Stimulated activated CD8-positive, alpha-beta memory T cell treated with anti-CD3 and anti-CD28 coated beads, Interleukin-7, amount 100 ng/mL, for 1 hour (primary cell): ENCODE measurements at places on chromosomes 5 and 9.

GRCh38 chr9:76419782-76420380 is 25.7 kb upstream of the RFK start:
- DNase-seq = no peak

- no peak for DNase-seq
Measured at GRCh38 chr5:74111764-74112163, 485.8 kb downstream of the ARHGEF28 start.

GRCh38 chr5:143539742-143540141 is 136.3 kb upstream of the NR3C1 start:
- DNase-seq = no peak

GRCh38 chr9:34267660-34268059 is 61.4 kb downstream of the KIF24 start:
- no peak for DNase-seq

DNA sequence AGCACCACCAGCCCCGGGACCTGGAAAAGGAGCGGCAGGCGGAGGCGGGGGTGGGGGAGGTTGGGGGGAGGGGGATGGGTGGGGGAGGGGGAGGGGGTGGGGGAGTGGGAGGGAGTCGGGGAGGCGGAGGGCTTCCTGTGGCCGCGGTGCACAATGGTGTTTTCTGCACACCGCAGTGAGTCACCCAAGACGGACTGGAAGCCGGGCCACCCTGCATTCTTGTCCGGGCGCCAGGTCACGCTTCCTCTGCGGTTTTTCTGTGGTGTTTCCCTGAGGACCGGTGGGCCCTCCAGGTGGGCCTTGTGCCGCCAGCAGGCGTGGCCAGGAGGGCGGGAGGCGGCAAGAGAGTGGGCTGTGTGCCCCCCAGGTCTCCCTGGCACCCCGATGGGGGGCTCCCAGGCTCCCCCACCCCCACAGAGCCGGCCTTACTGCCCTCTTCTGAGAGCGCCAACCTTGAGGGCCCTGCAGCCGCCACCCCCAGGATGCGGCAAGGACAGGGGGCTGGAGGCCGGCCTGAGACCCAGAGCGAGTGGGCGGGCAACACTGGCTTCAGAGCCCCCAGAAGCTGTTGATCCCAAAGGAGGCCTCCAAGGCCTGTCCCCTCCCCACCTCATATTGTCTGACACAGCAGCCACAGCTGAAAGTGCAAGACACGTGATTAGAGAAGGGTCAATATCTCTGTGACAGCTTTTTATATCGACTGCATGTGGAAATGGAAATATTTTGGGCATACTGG is 11.1 kb downstream of the EXD3 start:
- DNase-seq = no peak

- DNase-seq = no peak
Measured at GRCh38 chr9:10045598-10045997, 567.2 kb downstream of the PTPRD start.

GRCh38 chr5:109253262-109253661 is 156.5 kb downstream of the PJA2 start:
- DNase-seq = no peak

DNA sequence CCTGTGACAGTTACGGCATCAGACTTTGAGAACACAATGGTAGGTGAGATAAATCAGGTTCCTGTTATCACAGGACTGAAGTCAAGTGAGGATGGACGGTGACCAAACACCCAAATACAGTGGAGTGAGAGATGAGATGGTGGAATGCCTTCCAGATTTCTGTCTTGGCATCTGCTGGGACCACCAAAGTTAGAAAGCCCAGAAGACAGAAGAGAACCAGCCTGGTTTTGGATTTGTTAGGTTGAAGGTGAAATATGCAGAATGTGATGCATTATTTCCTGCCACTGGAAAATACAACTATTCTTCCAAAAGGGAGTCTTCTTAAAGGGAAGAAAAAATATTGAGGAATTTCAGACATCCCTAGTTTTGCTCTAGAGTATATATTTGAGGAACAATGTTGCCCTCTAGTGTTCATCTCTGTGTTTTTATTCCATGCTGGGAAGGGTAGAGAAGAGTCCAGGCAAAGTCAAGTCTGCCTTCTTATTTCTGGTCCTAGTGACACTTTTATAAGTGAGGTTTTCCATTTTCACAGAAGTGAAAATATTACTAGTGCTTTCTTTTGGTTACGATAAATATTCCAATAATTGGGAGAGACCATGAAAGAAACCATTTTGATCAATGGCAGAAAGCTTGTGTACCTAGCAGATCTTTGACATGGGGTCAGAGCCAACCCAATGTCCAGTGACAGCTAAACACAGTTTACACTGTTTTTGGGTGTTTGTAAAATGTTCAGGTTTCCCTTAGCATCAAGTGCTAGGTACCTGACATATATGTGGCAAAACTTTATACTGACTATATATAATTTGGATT is 142.3 kb upstream of the ANKH start:
- DNase-seq = no peak

GRCh38 chr5:6759983-6760382 is 46.8 kb downstream of the TENT4A start:
- DNase-seq = no peak

GRCh38 chr5:146015001-146015400 is 78.6 kb downstream of the SH3RF2 start:
- DNase-seq = no peak

GRCh38 chr5:97538912-97539311 is 355.9 kb upstream of the RIOK2 start:
- DNase-seq = no peak

DNA sequence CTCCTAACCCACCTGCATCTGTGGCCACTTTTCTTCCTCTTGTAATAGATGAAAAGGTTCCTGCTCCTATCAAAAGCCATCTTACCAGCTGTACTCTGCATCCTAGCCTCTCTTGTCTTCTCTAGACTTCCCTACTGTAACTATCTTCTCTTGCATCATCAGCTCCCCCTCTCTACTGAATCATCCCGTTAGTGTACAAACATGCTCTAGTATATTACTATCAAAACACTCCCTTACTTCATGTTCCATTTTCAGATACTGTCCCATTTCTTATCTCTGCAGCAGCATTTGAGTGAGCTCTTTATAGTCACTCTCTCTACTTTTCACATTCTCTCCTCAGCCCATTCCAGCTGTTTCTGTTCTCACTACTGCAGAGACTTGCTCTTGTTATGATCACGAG is 2.8 kb downstream of the SRA1 start:
- DNase-seq = no peak

DNA sequence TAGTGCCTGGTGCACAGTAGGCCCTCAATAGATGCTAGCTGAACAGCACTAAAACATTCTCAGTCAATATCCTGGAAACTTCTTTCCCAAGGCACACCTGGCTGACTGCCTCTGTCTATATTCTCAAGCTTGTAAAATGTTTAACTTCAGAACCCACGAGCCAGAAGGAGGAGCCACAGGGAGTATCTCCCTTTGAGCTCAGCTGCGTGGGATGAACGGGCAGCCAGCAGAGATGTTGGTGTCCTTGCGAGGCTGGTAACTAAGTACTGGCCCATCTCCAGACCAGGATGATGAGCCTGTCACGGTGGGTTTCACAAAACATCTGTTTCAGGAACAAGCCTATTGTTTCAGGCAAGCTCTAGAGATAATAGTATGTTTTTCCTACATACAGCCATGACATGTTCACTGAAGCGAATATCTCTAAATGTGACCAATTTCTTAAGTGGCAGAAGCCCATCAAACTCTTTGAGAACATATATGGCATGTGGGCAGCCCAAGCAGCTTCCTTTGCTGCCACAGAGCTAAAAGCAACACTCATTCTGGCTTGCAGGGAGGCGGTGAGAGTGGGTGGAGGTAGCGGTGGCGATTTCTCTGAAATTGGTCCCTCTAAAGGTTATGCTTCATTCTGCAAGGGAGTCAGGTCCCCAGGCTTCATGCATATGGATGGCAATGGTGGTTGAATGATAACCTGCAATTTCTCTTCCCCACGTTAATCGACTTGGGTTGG is 206.2 kb downstream of the TTLL11 start:
- DNase-seq = no peak

DNA sequence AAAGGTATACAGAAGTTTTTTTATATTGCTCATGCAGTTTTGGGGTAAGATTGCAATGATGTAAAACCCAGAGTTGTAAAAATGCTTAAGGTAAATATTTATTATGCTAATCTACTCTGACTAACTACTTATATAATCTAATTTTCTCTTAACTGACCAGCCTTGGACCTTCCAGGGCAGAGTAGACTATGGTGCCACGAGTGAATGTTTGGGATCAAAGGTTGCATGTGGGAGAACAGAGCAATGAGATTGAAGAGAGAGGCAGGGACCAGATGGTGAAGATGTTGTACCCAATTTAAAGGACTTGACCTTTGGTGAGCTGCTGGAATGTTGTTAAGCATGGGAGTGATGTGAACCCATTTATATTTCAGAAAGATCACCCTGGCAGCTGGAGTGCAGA is 34.8 kb upstream of the PANK3 start:
- DNase-seq = no peak

DNA sequence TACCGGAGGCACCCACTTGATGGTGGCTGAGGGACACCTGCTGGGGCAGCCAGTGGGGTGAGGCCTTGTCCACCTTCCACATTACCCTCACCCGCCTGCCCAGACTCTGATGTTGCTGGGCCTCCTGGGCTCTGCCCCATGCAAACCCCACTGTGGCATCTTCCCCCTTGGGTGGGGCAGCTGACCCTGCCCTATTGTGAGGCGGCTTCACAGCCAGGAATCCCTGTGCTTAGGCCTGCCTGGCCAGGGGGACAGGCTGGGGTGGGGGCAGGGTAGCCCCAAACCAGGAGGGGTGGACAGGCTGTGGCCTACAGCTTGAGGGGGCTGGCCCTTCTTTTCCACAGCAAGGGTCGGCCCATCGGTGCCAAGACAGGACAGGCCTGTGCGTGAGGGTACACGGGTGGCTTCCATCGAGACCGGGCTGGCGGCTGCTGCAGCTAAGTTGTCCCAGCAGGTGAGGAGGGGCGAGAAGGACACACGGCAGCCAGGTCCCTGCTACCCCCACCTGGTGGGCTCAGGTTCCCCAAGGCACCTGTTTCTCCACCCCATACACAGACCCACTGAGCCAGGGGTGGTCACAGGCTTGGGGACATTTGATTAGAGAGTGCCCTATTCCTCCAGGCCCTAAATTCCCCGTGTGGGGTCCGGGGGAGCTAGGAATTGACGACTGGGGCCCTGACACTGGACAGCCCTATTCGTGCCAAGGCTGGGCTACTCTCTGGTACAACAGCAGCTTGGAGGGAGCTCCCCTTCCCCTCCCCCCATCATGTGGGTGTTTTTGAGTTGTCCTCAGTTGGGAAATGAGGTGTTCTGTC is 99.2 kb downstream of the PHF2 start:
- no peak for DNase-seq

DNA sequence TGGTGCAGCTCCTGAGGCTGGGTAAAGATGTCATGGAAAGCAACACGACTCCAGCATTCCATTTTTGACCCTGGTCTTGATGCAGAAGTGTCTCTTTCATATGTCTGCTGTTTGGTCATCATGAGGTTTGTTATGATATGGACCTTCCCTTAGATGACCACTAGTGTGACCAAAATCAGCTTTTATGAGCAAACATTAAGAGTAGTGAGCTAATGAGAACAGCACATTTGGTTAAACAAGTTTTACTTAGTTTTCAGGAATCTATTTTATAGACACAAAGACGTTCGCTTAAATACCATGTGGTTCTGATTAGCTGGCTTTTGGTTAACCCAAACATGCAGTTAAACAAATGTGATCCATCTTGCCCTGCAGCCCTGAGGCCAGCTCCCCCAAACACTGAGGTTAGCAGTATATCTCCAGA is 56.7 kb upstream of the ACTBL2 start:
- no peak for DNase-seq

DNA sequence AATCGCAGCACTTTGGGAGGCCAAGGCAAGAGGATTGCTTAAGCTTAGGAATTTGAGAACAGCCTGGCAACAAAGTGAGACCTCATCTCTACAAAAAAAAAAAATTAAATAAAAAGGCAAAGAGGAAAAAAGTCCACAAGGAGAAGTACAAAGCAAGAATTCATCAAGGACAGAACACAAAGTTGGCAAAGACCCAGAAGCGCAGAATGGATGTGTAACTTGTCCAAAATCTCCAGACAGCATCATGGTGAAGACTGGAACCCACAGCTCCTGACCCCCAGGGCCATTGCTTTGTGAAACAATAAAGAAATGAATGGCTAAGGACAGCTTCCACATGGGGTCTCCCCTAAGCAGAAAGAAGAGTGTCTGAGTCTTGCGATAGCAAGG is 7.8 kb downstream of the HSD17B3 start:
- DNase-seq = no peak

- DNase-seq = no peak
Measured at GRCh38 chr5:61625681-61626621, 293.9 kb downstream of the ZSWIM6 start.
